ENCODE measurements at places on chromosomes 11 and 22.
A peak's percentile ranks its signal among the peaks of the same experiment; 100 is the strongest.

DNA sequence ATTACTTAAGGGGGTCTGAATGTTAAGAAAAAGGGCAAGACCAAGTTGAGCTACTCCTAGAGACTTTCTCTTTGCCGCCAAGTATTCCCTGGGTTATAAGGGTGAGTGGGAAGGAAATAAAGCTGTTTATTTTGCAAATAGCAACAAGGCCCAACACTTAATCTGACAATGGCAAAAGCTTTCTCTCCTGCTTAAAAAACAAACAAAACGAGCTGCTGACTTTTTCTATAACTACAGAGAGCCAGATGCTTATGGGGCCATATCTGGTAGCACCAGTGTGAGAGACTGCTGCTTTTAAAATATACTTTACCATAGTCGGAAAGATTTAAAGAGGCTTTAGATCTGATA is 2.3 kb upstream of the KDM2A start:
- H3K36me3 ChIP-seq, result no peaks in the 10 kb centered on the region
- H3K4me3 ChIP-seq, result peak overlapping the region; percentile 21
- peaks cover 7% of the 10 kb centered on the region for H3K27me3 ChIP-seq
- H3K27ac ChIP-seq, result no peak overlapping the region

DNA sequence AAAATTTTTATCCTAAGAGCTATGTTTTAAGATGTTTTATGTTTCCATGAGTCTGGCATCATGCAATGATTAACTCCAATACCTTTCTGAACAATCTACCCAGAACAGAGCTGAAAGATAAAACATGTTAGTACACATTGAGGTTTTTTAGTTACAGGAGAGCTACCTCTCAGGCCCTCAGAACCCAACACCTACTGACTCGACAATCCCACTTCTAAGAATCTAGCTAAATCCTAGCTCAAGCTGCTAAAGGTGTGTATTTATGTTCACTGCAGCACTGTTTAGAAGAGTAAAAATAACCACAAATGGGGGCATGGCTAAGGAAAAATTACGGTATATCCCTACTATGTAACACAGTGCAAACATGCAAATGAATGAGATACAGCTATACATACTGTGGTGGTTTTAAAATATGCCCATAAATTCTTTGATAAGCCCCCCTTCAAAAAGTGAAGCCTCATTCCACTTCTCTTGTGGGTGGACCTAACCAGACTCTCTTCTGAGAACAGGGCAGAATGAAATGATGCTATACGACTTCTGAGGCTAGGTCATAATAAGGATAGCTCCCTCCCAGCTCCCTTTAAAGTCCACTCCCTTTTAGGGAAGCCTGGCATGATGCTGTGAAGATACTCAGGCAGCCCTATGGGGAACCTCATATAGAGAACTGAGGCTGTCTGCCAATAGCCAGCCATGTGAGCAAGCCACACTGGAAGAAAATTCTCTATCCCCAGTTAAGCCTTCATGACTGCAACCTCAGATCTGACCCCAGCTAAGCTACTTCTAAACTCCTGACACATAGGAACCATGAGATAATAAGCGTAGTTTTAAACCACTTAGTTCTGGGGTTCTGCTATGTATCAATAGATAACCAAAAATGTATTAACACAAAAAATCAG is 29.5 kb downstream of the TMEM123 start:
- DNase-seq, result no peak
- H3K4me3 ChIP-seq, result no peak overlapping the region
- H3K27ac ChIP-seq, result no peak overlapping the region
- peaks cover under 1% of the 10 kb centered on the region for H3K36me3 ChIP-seq

DNA sequence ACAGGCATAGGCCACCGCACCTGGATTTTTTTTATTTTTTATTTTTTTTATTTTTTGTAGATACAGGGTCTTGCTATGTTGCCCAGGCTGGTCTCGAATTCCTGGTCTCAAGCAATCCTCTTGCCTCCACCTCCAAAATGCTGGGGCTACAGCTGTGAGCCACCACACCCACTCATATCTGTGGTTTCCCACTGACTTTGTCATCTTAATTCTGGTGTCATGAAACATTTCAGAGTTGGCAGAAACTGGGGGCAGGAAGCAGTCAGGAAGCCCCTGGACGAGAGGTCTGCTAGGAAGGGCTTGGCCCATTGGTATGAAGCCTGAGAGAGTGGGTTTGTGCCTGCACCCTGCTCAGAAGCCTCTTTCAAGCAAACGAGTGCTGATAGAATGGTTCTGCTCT is 49.1 kb downstream of the COMMD9 start:
- peaks cover 4% of the 10 kb centered on the region for H3K36me3 ChIP-seq
- H3K4me3 ChIP-seq, result no peak overlapping the region
- H3K4me1 ChIP-seq, result peaks cover 8% of the 10 kb centered on the region
- H3K27ac ChIP-seq, result no peak overlapping the region
- no peak for DNase-seq

DNA sequence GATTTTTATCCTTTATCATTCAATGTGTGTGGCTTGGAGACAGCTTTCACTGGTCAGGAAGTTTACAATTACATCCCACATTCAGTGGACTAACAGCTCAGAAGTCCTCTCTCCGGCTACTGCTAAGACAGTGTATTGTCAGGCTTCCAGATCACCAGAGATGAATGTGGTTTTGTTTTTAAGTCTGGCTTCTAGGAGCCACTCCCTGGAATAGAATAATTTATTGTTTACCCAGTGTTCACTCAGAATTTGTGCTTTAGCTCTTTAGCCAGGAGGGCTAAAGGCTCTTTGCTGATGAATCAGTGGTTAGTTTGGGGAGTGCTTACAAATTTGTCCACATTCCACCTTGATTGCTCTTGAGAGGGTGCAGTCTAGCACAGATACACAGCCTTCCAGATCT is 26.5 kb downstream of the TRIM77 start:
- no peaks in the 10 kb centered on the region for H3K36me3 ChIP-seq
- no peak overlapping the region for H3K4me3 ChIP-seq
- no peak overlapping the region for H3K27ac ChIP-seq
- no peaks in the 10 kb centered on the region for H3K27me3 ChIP-seq

DNA sequence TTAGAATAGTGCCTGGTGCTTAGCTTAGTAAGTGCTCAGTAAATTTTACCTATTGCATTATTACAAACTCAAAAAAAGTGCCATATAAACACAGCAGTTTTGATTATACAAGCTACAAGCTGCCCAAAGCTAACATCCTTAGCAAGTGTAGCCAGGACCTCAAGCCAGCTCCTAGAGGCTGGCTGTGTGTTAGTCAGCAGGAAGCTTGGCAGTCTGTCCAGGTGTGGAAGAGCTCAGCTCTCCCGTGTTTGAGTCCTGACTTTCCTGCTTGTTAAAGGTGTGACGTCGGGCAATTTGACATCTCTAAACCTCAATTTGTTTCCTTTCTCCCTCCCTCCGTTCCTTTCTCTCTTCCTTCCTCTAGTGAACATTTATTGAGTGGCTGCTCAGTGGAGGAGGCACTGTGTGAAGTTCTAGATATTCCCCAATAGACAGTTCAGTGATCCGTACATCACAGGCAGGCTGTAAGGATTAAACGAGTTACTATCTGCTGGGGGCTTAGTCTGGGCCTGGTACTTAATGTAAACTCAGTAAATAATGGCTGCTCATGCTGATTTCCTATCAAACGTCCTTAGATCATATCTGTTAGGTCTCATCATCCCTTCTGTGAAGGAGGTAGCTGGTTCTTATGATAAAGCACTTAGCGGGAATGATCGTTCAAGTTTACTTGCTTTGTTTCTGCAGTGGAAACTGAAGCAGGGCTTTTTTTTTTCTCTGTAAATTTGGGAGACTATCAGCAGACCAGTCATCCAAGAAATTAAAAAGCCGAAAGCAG is 68.7 kb downstream of the PRR5L start:
- peaks cover 5% of the 10 kb centered on the region for H3K27me3 ChIP-seq
- no peaks in the 10 kb centered on the region for H3K36me3 ChIP-seq
- no peak overlapping the region for H3K4me3 ChIP-seq
- no peak overlapping the region for H3K27ac ChIP-seq
- H3K4me1 ChIP-seq, result peaks cover 10% of the 10 kb centered on the region
- DNase-seq, result no peak

DNA sequence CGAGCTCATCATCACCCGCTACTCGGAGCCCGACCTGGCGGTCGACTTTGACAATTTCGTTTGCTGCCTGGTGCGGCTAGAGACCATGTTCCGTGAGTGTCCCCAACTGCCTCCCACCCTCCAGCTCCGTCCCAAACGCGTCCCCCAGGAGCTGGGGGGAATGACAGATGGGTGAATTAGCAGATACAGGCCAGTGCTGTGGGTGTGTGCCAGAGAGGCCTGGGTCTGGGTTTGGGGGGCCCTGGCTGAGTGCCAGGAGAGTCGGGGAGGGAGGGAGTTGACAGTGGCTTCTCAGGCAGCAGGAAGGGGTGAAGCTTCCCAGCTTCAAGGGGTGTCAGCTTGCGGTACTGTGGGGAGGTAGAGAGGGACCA is 28.6 kb downstream of the CAPN1 start:
- H3K27me3 ChIP-seq, result peaks cover 8% of the 10 kb centered on the region
- peaks cover 2% of the 10 kb centered on the region for H3K4me1 ChIP-seq
- no peak overlapping the region for H3K4me3 ChIP-seq
- peaks cover under 1% of the 10 kb centered on the region for H3K36me3 ChIP-seq

- H3K4me3 ChIP-seq, result peak within 1 kb of the TSS; percentile 81
- H3K36me3 ChIP-seq, result no peaks in the 10 kb centered on the region
- peaks cover 11% of the 10 kb centered on the region for H3K27me3 ChIP-seq
Measured at GRCh38 chr11:64358907-64359711, at the start of gene RPS6KA4. RPS6KA4 (plus strand) TSS chr11:64359162; CDS start chr11:64359236, 74 bp downstream.

DNA sequence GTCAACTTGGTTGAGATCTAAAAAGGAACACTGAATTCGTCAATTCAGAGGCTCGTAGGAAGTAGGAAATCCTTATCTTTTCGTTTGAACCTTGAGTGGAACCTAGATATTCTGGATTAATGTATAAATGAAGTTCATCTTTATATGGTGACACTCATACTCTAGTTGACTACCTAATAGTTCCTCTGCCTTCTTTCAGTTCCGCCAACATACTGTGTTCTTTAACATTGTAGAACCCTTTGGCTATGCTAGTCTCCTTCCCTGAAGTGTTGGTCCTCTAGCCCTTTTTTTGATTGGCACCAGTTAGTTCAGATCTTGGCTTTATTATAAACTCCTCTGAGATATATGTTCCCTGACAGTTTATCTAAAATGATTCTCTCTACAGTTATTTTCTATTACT is 1.5 kb downstream of the ATM start:
- no peaks in the 10 kb centered on the region for H3K27me3 ChIP-seq
- no peak overlapping the region for H3K4me3 ChIP-seq
- DNase-seq, result no peak

- H3K27me3 ChIP-seq, result peaks cover 3% of the 10 kb centered on the region
- H3K27ac ChIP-seq, result no peak overlapping the region
- DNase-seq, result no peak
Measured at GRCh38 chr11:2765491-2765890, 65.7 kb upstream of the KCNQ1OT1 start.

- H3K4me3 ChIP-seq, result no peak overlapping the region
- H3K27me3 ChIP-seq, result peaks cover 7% of the 10 kb centered on the region
- no peak for DNase-seq
- no peak overlapping the region for H3K27ac ChIP-seq
- peaks cover 7% of the 10 kb centered on the region for H3K4me1 ChIP-seq
Measured at GRCh38 chr22:38012604-38013072, 28.3 kb upstream of the SOX10 start.

- no peak for DNase-seq
- peaks cover 7% of the 10 kb centered on the region for H3K27me3 ChIP-seq
- H3K36me3 ChIP-seq, result no peaks in the 10 kb centered on the region
- no peak overlapping the region for H3K4me3 ChIP-seq
Measured at GRCh38 chr11:1447845-1448825, 38.4 kb downstream of the MOB2 start.

DNA sequence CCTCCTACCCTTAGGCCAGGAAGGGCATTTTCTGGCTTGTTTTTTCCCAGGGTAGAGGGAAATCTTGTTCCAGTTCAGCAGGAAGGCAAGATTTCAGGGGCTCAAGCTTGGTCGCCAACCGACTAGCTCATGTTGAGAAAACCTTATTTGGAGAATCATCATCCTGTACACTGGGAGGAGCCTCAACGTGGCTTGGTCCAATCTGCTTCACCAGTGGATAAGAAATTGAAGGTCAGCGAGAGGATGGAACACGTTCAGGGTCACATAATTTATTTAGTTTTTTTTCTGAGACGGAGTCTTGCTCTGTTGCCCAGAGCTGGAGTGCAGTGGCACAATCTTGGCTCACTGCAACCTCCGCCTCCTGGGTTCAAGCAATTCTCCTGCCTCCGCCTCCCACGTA is 20.5 kb downstream of the FADS2 start:
- H3K27ac ChIP-seq, result no peak overlapping the region
- peaks cover 2% of the 10 kb centered on the region for H3K27me3 ChIP-seq

- no peak for DNase-seq
- H3K27ac ChIP-seq, result no peak overlapping the region
- H3K4me3 ChIP-seq, result no peak overlapping the region
- H3K36me3 ChIP-seq, result no peaks in the 10 kb centered on the region
Measured at GRCh38 chr11:119087747-119088241, 3.1 kb downstream of the HMBS start.

GRCh38 chr11:131980888-131981668 is 610.7 kb downstream of the NTM start:
- no peaks in the 10 kb centered on the region for H3K27me3 ChIP-seq
- no peak overlapping the region for H3K27ac ChIP-seq
- H3K4me1 ChIP-seq, result peaks cover 9% of the 10 kb centered on the region
- H3K4me3 ChIP-seq, result no peak overlapping the region

- H3K27me3 ChIP-seq, result peaks cover 4% of the 10 kb centered on the region
- H3K4me3 ChIP-seq, result no peak overlapping the region
- H3K36me3 ChIP-seq, result no peaks in the 10 kb centered on the region
- no peak overlapping the region for H3K27ac ChIP-seq
Measured at GRCh38 chr22:49657275-49657973, 170.2 kb downstream of the BRD1 start.

DNA sequence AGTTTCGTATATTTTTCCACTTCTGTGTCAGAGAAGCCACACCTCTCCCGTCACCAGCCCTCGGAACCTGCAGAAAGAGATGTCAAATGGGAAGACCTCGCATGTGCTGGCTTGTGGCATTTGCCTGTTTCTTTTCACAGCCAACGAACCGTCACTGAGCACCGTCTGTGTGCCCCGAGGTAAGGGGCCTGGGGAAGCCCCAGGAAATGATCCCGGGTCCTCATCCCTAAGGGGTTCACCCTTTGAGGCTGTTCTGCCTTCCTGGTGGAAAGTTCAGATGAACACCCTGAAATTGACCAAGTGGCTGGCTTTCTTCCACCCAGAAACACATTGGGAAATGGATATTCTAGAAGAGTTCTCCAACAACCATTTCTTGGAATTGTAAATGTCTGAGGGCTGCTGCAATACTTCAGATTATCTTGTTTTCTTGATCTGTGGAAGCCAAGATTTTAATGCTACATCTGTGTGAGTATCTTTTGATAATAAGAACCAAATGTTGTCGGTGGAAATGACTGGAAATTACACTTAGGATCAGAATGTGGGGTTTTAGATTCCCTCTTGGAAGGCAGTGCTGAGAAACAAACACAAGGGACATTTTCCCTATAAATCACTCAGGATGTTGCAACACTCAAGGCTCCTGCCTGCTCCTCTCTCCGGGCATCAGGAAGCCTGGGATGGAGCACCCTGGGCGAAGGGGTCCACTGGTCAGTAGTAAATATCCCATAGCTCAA is 37.6 kb downstream of the RIBC2 start:
- H3K27ac ChIP-seq, result no peak overlapping the region
- no peaks in the 10 kb centered on the region for H3K27me3 ChIP-seq
- DNase-seq, result no peak
- H3K4me3 ChIP-seq, result no peak overlapping the region
- H3K4me1 ChIP-seq, result no peaks in the 10 kb centered on the region

All from glutamatergic neuron (in vitro differentiated cells).